ENCODE measurements at places on chromosomes 4 and X.

GRCh38 chr4:141654098-141654497 is 17.7 kb downstream of the IL15 start:
- DNase-seq, result no peak

- DNase-seq, result no peak
Observed at GRCh38 chr4:139454111-139455045, at the start of gene RAB33B. Gene RAB33B, plus strand, starts transcription at chr4:139454121. Its CDS starts 75 bp downstream, at chr4:139454196.

- DNase-seq, result no peak
Observed at GRCh38 chr4:87853108-87853507, 20.3 kb downstream of the MEPE start.

- no peak for DNase-seq
Observed at GRCh38 chrX:51614353-51615012, 4.2 kb downstream of the CENPVL3 start.

DNA sequence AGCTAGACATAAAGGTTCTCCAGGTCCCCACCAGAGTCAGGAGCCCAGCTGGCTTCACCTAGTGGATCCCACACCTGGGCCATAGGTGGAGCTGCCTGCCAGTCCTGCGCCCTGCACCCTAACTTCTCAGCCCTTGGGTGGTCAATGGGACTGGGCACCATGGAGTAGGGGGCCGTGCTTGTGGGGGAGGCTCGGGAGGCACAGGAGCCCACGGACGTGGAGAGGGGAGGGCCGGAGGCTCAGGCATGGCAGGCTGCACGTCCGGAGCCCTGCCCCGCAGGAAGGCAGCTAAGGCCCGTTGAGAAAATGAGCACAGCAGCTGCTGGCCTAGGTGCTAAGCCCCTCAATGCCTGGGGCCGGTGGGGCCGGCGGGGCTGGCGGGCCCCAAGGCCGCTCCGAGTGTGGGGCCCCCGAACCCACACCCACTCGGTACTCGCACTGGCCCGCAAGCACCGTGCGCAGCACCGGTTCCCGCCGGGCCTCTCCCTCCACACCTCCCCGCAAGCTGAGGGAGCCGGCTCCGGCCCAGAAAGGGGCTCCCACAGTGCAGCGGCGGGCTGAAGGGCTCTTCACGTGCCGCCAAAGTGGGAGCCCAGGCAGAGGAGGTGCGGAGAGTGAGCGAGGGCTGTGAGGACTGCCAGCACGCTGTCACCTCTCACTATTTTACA is 291.1 kb downstream of the KLHL4 start:
- DNase-seq, result no peak

DNA sequence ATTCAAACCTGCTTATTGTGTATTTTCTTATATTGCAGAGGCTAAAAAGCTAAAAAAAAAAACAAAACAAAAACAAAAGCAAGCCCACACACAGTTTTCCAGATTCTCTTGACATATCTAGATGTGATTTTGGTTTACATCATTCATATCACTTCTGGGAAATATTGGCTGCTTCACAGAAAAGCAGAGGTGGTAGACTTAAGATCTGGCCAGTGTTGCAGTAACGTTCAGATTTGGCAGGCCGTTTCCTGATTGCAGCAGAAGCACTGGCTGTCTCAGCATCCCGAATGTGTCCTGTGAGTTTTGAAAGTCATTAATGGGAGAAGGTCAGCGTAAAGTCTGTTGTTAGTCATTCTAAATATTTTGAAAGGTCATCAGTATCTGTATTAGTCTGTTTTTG is 2062.0 kb downstream of the ARAP2 start:
- no peak for DNase-seq

GRCh38 chr4:185171373-185172071 is 28.5 kb downstream of the SLC25A4 start:
- DNase-seq, result no peak

DNA sequence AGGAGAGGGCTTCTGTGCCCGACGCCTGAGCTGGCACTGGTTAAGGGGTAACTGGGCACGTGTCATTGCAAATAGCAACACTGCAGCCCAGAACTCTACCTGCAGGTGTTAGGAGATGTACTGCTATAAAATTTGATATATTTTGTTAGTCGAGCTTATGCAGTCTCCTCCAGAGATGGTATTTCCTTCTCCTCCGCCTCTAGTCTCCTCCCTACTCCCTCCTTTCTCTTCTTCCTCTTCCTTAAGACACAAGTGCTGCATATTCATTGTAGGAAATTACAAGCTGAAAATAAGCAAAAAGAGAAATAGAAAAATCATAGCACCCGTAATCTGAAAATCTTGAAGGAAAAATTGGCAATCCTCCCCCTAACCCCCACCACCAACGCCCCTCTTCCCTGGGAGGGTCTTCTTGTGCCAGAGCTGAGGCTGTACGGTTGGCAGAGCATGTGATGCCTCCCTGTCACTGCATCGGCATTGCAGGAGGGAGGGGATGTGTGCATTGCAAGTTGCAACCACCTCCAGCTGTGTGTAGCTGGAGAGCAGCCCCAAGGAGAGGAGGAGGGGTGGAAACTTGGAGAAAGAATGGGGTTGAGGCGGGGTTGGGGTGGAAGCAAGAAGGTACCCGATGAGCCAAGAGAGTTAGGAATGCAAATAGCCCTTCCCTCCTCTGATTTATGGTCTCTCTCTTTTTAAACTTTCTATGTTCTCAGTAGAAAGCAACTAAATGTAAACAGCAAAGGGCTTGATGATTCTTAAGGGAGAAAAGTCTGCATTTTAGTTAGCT is 48.3 kb upstream of the MND1 start:
- no peak for DNase-seq

Data from cortex of kidney (tissue), 1 donor.